Pons (tissue), 1 donor: ENCODE measurements at places on chromosomes 5 and 9.

DNA sequence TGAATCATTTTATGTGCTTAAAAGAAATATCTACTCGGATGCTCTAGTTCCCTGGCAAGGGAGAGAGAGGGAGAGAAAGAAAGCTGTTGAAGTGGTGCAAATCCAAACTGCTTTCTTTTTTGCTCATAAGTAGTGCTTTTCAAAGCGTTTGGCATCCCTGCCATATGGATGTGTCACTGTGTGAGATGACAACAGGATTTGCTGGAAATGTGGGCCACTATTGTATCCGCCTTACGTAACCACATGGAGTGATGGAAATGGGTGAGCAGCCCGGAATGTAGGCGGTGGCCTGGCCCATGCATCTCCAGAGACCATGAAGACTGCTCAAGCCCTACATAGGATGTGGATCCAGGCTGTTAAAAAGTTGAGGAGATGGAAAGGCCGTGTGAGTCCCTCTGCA lies 30.8 kb downstream of the TJP2 start:
- peak; percentile 95 for DNase-seq

DNA sequence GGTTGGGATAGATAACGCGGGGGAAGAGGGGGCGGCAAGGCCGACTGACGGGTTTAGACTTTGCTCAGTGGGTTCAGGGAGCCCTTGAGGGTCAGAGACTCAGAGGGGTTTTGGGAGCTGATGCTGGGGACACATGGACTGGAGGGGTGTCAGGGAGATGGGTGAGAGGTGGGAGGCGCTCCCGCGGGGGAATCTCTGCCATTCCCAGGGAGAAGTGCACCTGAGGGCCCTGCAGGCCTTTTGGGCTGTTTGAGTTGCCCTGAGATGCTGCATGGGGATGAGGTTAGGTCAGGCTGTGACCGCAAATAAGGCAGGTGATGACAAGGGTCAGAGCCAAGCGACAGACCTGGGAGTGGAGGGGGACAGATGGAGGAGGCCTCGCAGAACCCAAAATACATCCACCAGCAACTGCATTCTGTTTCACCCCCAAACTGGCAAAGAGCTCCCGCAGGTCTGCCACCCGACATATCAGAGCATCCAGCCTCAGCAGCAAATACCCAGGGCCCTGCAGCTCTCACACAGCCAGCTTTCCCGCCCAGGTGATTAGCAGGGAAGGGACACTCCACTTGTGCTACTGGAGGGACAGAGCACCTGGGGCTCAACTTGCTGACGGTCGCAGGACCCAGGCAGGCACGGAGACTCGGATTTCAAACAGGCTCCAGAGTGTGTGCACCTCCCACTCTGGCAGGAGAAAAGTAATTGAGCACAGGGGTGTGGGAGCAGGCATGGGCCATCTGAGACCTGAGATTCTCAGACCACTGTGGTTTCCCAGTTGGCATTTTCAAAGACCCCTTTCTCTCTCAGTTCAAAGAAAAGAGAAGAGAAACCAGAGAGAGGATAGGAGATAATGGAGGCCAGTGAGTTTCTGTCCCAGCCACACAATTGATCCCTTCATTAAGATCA lies 26.4 kb downstream of the TMOD1 start:
- DNase-seq = no peak

DNA sequence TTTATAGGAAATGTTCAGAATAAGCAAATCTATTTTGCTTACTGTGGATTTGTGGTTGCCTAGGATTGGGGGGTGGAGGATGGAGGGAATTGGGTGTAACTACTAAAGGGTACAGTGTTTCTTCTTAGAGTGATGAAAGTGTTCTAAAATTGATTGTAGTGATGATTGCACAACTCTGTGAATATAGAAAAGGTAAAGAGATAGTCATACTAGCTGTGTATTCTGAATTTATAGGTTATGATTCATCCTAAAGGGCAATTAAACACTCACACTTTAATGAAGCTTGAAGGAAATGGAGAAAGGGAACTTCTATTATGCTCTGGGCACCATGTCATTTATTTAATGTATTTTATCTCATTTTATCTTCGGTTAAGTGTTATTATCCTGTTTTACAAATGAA lies 9.9 kb downstream of the TXNDC8 start:
- no peak for DNase-seq

GRCh38 chr5:178310130-178310865 lies 77.7 kb upstream of the PHYKPL start:
- DNase-seq = no peak

- no peak for DNase-seq
These were observed 12.6 kb upstream of the SETD9 start for GRCh38 chr5:56896763-56897162.

DNA sequence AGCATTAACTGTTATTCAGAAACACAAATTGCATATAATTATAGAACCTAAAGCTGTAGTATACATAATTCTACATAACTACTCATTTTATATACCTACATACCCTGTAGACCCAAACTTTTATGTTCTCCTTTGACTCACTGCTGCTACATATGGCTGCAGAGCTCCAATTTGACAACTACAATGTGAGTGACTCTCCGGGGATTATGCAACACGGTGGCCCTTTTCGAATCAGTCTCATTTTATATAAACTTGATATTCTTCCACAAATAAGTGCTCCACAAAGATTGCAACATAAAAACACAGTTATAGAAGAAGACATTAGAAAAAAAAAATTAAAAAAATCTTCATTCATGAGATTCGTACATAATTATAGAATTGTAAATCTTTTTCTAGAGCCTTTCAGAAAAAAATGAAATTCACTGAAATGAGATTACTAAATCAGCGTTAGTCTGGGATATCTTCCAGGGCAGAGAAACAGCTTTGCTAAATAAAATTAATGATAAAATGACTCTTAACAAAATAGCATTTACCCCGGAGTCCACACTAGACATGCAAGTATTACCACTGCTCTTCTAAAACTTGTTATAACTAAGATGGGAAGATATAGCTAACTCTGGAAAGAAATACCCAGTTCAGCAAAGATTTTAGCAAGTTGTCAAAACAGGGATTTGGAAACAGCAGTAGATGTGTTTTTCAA lies 52.6 kb downstream of the SRFBP1 start:
- DNase-seq = no peak

DNA sequence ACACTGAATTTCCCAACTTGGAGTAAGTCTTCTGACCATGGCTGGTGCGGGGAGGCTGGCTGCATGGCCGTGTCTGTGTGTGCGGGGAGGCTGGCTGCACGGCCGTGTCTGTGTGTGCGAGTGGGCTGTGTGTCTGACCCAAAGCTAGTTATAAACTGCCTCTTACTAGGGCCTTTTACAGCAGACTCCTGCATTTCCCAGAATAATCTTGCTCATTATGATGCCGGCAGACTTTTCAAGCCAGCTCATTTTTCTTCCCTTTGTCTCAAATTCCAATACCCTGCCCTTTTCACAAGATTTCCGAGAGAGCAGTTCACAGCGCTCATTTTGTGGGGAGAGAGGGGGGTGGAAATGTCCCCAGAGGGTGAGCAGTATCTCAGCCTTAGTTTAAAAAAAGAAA lies 470.7 kb upstream of the BRINP1 start:
- DNase-seq = no peak

- no peak for DNase-seq
These were observed 369.5 kb downstream of the TMEM167A start for GRCh38 chr5:82707741-82708140.

GRCh38 chr9:74589576-74589975 lies 92.4 kb downstream of the RORB start:
- no peak for DNase-seq

DNA sequence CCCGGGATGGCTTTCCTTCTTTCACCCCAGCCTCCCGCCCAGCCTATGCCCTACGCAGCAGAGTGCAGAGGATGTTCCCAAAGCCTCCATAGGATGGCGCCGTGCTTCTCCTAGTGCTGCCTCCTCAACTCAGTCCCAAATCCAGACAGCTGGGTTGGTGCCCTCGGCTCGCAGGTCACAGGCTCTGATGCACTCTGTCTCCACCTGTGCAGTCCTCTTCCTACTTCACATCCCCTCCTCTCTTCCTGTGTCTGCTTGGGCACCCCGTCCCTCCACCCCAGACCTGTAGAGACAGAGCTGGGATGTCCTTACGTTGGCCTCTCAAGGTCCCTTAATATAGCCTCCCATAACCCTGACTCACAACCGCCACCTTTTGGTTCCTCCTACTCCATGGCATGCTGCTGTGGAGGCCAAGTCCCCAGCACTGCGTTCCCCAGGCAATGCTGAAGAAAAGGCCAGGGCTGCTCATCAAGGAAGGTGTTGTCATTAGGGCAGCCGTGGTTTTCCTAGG lies 314.4 kb downstream of the GADD45G start:
- peak; percentile 44 for DNase-seq
